ENCODE measurements at places on chromosomes 3 and 15.
A peak's percentile ranks its signal among the peaks of the same experiment; 100 is the strongest.

DNA sequence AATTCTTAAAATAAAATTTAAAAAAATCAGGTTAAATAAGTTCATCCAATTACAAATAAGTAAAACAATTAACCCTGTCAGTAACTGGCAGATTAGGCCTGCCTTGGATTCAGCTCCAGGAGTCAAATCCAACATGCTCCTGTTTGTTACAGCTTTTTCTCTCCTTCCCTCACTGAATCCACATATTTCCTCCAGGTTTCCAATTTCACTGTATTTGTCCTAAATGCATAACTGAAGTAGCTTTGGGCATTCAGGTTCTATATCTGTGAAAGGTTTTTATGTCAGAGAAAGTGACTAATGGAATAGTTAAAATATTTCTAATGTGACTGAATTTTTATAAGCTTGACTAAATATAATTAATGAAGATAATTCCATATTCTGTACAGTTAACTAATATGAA is 79.7 kb downstream of the IFT80 start:
- no peak for DNase-seq

DNA sequence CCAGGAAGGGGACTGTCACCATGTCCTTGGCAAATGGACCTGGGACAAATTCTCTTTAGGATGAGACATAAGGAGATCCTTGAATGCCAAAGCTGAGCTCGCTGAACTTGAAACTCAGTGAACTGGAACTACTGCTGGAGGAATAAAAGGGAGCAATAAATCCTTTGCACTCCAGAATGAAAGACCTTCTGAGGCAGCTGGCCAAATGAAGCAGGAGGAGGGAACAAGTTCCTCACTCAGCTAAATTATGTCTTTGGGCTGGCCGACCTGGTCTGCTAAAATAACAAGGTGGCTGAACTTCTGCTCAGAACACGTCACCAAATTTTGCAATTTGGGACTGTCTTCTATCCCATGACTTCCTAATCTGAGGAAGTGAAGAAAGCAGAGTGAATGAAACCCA is 314.7 kb downstream of the LPP start:
- DNase-seq, result no peak

- no peak for DNase-seq
Observed at GRCh38 chr15:60563539-60564404, 84.8 kb upstream of the ICE2 start.

GRCh38 chr3:66480666-66481065 is 20.2 kb downstream of the LRIG1 start:
- DNase-seq, result peak; percentile 58

- no peak for DNase-seq
Observed at GRCh38 chr3:45060165-45060892, 34.2 kb downstream of the CLEC3B start.

GRCh38 chr15:37967788-37968187 is 33.3 kb downstream of the TMCO5A start:
- DNase-seq, result no peak

GRCh38 chr3:127410137-127410488 is 122.3 kb upstream of the PRR20G start:
- no peak for DNase-seq

DNA sequence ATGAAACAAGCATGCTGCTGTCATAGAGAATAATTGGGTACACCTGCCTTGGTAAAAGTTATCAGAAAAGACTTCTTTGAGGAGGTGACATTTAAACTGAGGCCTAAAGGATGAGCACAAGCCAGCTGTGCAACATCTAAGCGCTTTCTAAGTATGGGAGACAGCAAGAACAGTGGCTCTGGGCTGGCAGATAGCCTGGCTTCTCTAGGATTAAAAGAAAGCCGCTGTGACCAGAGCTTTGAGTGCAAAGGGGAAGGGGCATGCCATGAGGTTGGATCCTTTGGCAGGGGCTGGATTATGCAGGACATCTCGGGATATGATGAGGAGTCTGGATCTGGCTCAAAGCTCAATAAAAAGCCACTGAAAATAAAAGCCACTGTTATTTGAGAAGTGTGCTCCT is 99.2 kb downstream of the FBN1 start:
- DNase-seq, result no peak

- no peak for DNase-seq
Observed at GRCh38 chr3:23785097-23785645, 20.6 kb upstream of the UBE2E1 start.

DNA sequence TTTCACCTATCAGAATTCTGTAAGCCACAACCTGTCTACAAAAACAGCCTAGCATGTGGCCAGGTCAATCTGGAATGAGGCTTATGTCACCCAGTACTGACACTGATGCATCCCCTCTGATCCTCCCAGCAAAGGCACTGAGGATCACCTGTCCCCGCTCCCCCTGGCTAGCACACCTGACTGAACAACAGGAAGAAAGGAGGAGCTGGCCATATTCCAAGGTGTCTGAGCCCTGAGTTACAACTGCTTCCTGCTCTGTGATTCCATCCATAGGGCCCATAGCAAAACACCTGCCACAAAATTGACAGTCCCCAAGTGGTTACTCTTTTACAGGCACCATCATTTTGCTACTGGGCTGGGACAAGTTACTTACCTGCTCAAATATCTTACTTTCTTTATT is 555.5 kb upstream of the CFAP20DC start:
- DNase-seq, result no peak

- DNase-seq, result no peak
Observed at GRCh38 chr3:39277893-39278615, 1.8 kb downstream of the CX3CR1 start.

DNA sequence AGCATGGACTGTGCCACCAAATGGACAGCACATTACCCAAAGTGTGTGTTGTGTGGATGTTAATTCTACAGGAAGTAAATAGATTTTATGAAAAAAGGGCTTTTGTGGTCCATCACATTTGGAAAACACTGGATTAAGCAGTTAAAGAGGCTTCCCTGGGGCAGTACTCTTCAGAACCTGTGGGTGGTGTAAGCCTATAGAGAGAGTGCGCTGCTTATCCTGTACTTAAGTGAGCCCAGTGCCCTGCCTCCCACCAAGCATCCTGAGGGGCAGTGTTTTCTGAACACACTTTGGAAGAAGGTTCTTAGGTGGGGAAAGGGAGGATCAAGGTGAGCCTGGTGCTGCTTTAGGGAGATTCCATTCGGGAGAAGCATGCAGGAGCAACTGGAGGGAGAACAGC is 10.9 kb downstream of the TTLL3 start:
- DNase-seq, result no peak

DNA sequence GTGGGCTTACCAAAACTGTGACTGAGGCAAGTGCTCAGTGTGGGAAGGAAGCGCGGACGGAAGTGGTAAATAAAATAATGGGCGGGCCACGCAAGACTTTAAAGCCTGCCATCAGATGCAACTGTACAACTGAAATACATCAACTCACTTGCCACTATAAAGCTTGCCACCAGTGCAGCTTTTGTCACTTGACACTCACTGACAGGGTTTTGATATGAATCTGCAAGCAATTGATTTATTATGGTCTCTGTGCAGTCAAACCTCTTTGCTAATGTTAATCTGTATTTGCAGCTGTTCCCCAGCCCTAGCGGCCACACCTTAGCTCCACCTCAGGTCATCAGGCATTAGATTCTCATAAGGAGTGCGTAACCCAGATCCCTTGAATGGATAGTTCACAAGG is 2.3 kb upstream of the GFM1 start:
- DNase-seq, result no peak

GRCh38 chr3:142180761-142181362 is 31.5 kb upstream of the TFDP2 start:
- DNase-seq, result peak; percentile 18

GRCh38 chr3:65659396-65659795 is 379.3 kb downstream of the MAGI1 start:
- DNase-seq, result no peak

DNA sequence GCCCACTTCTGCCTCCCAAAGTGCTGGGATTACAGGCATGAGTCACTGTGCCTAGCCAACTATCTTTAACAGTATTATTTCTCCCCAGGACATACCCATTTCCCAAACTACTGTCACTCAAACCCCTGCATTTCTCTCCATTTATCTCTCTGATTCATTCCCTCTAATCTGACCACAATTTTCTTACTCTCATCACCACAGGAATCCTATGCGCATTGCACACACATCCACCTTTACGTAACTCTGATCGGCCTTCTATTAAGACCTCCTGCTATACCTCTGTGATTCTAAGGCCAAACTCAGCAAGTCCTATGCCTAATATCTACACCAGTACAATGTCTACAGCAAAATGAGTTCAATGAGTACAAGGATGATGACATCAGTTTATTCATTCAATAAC is 235.0 kb downstream of the ULK4 start:
- no peak for DNase-seq

DNA sequence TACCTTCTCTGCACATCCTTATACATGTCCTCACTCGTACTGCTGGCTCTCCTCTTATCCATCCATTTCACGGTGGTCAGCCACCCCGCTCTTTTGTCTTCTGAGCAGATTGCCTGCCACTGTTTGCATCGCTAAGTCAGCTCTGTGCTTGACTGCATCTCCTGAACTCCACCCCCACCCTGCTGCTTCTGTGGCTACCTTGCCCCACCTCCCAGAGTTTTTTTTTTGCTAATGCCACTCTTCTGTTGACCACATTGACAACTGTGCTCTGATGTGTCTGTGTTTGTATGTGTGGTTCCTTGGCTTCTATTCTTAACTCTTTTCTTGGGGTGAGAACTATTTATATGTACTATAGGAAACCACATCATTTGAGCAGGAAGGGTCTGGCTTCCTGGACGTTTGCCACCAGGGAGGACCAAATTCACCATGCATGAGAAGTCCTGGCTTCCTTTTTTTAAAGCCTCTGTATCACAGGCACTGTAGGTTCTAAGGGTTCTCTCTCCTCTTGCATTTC is 12.8 kb upstream of the MTMR10 start:
- DNase-seq, result no peak

GRCh38 chr3:143160437-143160836 is 40.9 kb downstream of the CHST2 start:
- DNase-seq, result no peak

DNA sequence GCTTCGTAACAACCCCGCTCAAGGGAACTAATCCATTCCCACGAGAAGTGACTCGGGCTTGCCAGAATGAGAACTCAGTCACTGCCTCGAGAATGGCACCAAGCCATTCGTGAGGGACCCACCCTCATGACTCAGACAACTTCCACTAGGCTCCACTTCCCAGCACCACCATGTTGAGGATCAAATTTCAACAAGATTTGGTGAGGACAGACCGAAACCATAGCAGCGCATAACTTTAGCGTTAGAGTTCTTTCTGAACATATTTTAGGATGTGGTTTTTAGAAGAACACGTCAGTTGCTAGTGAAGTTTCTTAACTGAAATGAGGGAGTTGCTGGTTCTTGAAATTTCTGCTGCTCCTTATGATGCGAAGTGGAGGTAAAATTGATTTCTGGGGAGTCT is 13.5 kb downstream of the PTPRG start:
- DNase-seq, result no peak

GRCh38 chr3:145133281-145133680 is 1027.7 kb downstream of the PLOD2 start:
- DNase-seq, result no peak

GRCh38 chr15:36603987-36604386 is 24.6 kb downstream of the CDIN1 start:
- DNase-seq, result no peak

DNA sequence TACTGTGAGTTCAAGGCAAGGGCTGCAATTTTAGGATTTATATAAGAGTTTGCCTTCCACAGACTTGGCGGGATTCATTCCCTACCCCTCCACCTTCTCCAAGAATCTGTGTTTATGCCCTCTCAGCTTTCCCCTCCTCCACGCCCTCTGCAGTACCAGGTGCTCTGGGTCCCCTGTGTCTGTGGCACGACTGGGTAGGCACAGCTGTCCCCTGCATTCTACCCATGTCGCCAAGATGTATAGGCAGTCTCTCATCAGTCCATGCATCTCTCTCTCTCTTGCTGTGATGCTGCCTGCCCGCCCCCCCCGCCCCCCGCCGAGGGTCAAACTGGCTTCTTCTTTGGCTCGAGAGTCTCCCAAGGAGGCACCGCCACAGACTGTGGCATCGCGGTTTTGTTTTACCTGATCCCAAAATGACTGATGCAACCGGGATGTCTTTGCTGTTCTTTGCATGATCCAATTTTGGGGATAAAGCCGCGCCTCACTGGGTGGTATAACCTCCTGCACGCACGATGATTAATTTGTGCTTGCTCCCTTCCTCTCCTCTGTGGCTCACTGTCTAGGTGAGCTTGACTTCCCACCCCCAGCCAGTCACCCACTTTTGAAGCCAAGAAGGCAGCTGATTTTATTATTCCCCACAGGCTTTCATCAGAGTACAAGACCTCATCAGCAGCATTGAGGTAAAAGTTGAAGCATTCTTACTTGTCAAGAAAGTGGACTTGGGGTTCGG is 43.7 kb downstream of the EFCAB12 start:
- no peak for DNase-seq

- no peak for DNase-seq
Observed at GRCh38 chr3:134136604-134137003, 106.9 kb upstream of the SLCO2A1 start.

DNA sequence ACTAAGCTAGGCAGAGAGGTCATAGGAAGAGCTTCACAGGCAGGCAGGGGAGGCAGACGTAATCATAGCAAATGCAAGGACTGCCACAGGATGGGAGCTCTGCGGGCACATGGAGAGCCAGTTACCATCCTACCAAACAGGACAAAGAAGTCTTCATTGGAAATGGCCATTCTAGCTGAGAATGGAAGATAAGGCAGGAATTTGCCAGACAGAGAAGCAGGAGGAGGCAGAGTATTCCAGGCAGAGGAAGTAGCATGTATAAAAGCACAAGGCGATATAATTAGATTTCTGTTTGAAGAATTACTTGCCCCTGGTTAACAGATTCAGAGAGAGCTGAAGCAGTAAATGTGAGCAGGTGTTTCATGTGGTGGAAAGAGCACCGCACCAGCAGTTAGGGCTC is 3.5 kb upstream of the SEMA5B start:
- no peak for DNase-seq

GRCh38 chr15:77037388-77038209 is 33.3 kb downstream of the TSPAN3 start:
- DNase-seq, result peak; percentile 16

DNA sequence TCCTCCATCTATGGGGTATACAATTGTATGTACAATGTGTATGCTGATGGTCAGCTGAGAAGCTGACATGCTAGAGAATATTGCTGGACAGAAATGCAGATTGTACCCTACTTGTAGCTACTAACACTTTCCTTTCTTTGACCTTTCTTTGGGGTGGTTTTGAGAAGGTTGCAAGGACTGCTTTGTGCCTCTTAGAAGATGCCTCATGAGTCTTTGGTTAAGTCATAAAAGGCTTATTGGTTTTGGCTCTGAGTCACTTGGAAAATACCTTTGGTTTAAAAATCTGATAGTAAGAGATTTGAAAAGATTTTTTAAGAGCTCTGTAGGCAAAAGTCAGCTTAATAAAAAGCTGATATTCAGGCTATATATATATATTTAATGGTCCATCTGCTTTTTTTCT is 71.5 kb downstream of the ZMAT3 start:
- no peak for DNase-seq

GRCh38 chr3:98513091-98513511 is 9.6 kb downstream of the CLDND1 start:
- DNase-seq, result no peak

DNA sequence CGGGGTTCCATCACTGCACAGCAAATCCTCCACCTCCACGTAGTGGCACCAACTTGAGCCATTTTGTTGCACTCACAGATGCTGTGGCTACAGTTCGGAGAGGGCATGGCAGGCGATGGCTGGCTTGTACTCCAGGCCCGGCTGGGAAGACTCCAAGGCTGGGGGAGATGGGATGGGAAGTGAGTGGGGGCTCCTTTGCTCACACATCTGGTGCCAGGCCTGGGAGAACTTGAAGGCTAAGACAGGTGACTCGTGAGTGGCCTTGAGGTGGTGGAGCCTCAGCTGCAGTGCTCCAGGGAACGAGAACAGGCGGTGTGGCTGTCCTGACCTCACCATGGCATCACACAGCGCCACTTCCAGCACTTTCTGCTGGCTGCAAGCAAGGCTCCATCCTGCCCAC is 87.9 kb downstream of the PLXNA1 start:
- DNase-seq, result no peak
